ENCODE measurements at places on chromosomes 2 and 18.

- no peak for DNase-seq
These were observed 344.9 kb upstream of the SLC14A2 start for GRCh38 chr18:45270289-45270771.

GRCh38 chr2:170243118-170243837 is 65.3 kb downstream of the MYO3B start:
- no peak for DNase-seq

GRCh38 chr2:36245651-36246050 is 109.9 kb upstream of the CRIM1 start:
- no peak for DNase-seq

- DNase-seq = peak; percentile 17
These were observed 324.3 kb upstream of the PKDCC start for GRCh38 chr2:41723526-41723925.

DNA sequence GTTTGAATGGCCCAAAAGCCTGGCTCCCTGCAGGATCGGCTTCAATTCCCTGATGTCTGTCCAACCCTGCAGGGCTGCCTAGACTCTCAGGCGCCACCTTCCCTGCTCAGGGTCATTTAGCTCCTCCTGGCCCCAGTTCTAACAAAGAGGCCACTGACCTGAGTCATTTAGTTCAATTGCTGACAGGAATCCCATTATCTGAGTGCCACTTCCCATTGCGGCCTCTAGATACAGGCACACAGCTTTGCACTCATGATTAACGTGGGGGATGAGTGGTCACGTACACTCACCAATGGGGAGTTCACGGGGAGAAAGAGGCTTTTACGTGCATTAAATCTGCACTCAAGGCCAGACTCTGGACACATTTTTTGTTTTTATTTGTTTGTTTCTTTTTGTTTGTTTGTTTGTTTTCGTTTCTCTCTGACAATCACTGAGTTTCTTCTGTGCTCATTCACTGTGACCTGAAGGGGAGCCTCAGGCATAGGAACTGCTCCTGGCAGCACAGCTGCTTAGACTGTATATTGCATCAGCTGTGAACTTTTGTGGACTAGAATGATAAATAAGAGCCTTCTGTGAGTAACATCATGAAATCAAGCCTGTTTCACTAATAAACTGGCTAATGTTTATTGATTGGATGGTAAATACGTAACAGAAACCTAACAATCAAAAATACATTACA is 118.9 kb upstream of the CTNNA2 start:
- peak; percentile 60 for DNase-seq

DNA sequence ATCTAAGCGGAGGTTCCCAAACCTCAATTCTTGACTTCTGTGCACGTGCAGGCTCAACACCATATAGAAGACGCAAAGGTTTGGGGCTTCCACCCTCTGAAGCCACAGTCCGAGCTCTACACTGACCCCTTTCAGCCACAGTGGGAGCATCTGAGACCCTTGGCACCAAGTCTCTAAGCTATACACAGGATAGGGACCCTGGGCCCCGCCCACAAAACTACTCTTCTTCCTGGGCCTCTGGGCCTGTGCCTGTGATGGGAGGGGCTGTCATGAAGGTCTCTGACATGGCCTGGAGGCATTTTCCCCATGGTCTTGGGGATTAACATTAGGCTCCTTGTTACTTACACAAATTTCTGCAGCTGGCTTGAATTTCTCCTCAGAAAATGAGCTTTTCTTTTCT is 1374.1 kb upstream of the NXPH2 start:
- DNase-seq = no peak

DNA sequence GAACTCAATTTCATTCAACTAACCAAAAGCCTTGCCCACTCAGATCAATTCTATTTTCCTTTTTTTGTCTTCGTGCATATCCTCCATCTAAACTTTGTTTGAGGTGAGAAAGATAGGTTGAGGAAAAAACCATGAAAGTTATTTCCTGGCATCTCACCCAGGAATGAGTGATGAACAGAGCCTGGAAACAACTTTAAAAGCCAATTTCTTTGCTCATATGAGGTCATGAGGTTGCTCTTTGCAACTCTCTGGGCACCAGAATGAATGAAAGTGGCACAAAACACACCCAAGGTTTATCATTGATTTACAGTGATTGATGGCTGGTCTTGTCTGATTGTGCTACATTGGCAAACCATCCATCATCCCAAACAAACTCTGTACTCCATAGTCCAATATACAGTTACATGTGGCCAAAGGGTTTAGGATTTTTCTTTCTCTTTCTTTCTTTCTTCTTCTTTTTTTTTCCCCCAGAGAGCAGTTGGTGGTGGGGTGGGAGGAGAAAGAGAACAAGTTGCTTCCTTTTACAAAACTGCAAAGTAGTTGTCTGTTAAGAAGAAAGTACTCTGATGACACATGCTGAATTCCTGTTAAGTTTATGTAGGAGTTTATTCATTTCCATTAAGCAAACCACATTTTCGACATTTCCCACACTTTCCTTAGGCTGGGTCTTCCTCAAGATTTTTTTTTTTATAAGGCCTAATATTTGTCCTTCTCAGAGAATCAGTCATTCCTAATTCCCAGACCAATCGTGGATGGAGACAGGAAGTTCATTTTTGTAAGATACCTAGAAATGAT is 575.9 kb upstream of the ZEB2 start:
- no peak for DNase-seq

GRCh38 chr2:61715506-61715905 is 138.4 kb downstream of the FAM161A start:
- DNase-seq = no peak

- no peak for DNase-seq
These were observed 68.8 kb upstream of the ZNF397 start for GRCh38 chr18:35172009-35172408.

- DNase-seq = no peak
These were observed 455.9 kb upstream of the UBE2E3 start for GRCh38 chr2:180524499-180524898.

DNA sequence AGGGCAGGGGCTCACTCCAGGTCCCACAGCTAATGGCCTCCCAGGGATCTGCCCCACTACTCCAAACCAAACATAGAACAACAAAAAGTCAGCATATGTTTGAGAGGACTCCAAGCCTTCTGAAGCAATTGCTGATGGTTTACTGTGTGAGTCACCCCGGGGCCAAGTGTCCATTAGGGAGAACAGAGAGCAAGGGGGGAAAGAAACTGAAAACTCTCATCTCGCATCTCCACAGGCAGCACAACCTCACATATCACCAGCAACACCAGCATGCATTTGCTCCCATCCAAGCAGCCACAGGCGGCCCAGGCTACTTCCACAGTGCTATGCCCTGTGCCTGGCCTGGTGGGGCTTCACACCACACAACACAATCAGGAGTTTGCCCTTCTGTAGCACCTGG is 39.1 kb downstream of the CYRIA start:
- no peak for DNase-seq

- peak; percentile 98 for DNase-seq
These were observed 25.4 kb downstream of the TET3 start for GRCh38 chr2:74010087-74010541.

- no peak for DNase-seq
These were observed 24.4 kb upstream of the THOC1 start for GRCh38 chr18:292271-292670.

DNA sequence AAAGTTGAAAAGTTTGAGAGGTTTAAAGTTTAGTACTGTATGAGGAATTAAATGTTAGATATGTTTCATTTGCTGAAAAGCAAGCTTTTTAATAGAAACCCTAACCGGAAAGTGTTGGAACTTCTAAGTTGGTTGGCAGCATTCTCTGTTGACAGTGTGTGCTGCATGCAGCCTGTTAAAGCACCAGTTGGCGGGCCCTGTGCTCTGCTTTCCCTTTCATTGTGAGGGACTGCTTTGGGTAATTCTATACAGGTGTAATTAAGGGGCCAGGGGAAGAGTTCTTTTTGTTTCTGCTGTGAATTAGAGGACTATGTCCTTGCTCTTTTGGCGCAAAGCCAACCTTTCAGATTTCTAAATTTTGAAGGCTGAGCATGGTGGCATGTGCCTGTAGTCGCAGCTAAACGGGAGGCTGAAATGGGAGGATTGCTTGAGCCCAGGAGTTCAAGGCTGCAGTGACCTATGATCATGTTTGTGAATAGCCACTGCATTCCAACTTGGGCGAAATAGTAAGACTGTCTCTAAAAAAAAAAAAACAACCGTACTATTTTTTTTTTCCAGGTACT is 20.1 kb downstream of the PLEKHB2 start:
- DNase-seq = peak; percentile 69

- DNase-seq = no peak
These were observed 14.8 kb upstream of the STEAP3 start for GRCh38 chr2:119208791-119209203.

GRCh38 chr2:124039762-124040291 is 14.7 kb downstream of the CNTNAP5 start:
- DNase-seq = peak; percentile 87

DNA sequence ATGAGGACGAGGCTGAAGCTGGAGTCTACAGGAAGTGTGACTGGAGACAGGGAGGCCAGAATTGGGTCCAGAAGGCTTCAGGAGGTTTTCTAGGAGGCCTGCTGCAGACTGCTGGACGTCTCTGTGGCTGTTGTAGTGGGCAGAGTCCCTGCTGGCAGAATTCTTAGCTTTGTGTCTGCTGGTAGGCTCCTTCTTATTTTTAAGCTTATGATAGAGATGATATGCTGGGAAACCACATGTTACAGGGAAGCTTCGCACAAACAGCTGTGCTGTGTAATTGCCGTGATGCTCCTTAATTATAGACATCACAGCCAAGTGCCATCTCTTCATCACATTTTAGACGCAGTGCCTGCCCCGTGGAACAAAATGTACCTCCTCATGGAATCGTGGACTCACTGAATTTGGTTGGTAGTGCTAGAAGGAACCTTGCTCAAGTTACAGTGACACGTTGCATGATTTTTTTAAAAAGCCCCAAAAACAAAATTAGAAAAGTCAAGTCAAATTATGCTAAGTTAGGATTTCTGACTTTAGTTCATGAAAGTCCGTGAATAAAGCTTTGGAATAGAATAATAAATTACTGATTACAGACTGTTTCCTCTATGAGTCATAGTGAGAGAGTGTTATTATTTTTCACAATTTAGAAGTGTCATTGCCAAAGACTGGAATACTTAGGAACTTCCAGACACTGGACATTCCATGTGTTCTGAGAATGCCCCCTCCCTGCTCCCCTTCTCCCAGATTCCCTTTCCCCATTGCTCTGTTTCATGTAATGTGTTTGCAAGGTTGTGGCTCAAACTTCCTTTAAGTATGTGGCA is 144.1 kb downstream of the FHOD3 start:
- no peak for DNase-seq

GRCh38 chr2:212194396-212194795 is 344.2 kb downstream of the ERBB4 start:
- DNase-seq = peak; percentile 10

DNA sequence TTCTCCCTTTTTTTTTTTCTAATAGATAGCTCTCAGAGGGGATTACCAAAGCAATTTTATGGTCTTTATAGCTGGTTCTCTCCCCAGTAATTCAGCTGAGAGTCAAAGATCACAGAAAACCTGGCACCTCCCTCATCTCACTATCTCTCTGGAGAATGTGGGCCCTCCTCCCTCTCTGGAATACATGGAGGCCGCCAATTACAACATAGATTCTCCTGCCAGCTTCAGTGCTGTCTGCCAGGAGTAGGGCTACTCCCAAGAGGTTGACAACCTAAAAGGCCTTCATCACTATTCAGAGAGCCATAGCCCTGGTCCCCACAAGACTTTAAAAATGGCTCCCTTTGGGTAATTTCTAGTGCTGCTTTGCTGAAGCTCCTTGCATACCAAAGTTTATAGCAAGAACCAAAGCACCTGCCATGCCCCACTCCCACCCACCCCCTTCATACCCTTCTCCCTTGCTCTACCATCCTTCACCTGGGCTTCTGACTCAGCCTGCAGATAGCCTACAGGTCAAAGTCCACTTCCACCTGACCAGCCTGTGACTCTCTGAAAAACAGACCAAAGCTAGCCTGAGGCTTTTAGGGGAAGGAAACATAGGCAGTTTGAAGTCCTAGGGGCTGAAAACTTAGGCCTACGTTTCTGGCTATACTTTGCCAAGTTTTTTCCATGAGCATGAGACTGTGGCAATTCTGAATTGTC is 472.3 kb downstream of the TNS1 start:
- no peak for DNase-seq

DNA sequence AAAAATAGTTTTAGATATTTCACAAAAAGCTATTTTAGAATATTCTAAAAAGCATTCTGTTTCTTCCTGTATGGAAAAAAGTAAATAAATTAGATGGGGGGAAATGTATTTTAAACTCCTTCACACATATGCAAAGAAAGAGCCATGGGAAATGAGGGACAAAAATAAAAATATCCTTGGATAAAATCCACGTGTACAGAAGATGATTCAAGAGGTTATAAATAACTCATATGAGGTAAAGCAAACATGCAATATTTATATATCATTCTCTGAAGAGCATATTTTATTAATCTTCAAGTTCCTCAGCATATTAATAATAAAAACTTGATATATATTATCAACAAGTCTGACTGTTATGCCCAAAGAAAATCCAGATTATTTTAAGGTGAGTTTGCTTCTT is 8.8 kb upstream of the GFPT1 start:
- no peak for DNase-seq

DNA sequence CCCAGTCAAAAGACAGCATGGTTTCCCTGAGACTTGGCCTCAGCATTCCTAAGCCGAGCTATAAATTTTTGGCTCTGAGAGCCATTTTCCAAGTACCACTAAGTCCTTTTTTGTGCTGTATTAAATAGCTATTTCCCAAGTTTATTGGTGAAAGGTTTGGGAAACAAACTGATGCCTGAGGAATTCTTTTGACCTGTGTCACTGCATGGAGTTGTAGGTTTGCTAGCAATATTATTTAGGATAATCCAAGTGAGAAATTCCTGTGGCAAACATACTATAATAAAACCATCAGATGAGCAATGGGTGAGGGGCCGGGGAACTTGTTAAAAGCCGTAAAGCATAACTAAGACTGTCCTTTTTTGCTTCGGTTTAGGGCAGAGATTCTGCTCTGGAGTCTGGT is 28.4 kb downstream of the ARHGAP28 start:
- no peak for DNase-seq

DNA sequence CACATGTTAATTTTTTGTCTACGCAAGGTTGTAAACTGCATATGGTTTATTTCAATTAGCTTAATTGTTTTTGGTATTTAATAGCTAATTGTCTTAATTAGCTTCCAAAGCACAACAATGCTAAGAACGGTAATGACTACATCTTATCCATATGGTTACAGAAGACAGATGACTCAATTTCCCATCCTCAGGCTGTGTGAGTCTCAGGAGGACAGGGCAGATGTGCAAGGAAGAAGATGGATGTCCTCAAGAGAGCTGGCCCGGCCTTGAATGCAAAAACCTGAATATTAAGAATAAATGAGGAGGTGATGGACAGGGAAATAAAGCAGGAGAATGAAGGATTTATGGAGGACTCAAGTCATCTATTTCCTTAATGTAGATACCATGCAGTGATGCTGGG is 31.4 kb downstream of the SLC4A3 start:
- DNase-seq = no peak

DNA sequence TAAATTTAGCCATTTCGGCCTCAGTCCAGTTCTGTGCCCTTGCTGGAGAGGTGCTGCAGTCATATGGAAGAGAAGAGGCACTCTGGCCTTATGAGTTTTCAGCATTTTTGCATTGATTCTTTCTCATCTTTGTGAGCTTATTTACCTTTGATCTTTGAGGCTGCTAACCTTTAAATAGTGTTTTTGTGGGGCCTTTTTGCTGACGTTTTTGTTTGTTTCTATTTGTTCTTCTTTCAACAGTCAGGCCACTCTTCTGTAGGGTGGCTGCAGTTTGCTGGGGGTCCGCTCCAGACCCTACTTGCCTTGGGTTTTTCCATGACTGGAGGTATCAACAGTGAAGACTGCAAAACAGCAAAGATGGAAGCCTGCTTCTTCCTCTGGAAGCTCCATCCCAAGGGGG is 1951.7 kb upstream of the LRRTM1 start:
- DNase-seq = no peak

- no peak for DNase-seq
These were observed 91.6 kb downstream of the ITGB1BP1 start for GRCh38 chr2:9331704-9332103.

All from NCI-H1105 treated with DMSO at 0.1 percent for 48 hours (cell line).